A549 (cell line): ENCODE measurements at places on chromosomes 16 and 17.

- no peak for DNase-seq
Measured at GRCh38 chr17:50818921-50819657, 16.3 kb upstream of the WFIKKN2 start.

GRCh38 chr17:77640252-77640651, 318.3 kb upstream of the TNRC6C start:
- DNase-seq: no peak

DNA sequence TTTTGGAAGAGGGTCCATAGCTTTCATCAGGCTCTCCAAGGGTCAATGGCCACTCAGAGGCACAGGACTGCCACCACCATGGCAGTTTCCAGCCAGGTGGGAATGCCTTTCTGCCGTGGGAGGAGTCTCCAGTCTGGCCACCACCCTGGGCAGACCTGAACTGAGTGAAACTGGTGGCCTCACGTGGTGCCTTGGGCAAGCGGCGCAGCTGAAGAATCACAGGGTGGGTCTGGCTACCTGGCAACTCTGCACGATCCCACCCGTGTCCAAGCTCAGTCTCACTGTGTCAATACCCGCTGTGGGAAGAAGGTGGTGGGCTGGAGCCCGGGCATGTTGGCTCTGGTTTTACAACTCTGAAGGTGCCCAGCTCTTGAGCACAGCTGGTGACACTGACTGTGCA, 31.8 kb downstream of the VAC14 start:
- DNase-seq: no peak

GRCh38 chr17:35890774-35891155, 10.6 kb upstream of the CCL5 start:
- DNase-seq: no peak

GRCh38 chr16:84044118-84044488, 1.5 kb upstream of the SLC38A8 start:
- peak; percentile 42 for DNase-seq

- peak; percentile 31 for DNase-seq
Measured at GRCh38 chr17:64146418-64147109, 16.6 kb upstream of the ERN1 start.

DNA sequence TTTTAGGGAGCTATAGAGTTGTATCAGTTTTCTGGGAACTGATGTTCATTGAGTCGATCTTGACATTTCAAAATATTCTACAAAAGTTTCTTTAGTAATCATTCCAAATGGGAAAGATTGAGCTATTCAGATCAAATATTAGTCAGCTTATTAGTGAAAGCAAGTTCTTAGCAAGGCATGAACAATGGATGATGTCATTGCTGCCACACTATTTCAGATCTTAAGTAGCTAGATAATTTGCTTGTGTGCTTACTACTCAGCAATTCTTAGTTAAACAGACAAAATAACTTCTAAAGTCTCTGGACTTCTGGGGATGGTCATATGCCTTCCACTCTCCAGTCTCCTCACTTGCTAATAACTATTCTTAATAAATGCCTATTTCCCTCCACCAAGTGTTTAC, 69.0 kb upstream of the CDH8 start:
- no peak for DNase-seq

DNA sequence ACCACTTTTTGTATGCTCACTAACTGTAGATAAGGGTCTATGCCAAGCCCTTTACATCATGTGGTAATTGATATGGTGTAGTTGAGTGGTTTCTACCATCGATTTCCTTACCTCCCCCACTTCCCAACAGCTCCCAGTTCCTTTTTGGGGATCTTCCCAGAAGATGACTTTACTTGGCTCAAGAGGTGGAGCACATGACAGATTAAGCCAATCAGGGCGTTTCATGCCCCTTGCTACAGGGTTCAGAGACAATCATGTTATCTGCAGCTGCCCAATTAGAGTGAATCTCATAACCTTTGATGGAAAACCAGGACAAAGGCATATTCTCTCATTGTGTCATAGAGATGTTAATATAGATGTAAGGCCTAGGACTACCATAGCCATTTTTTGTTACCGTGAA, 16.2 kb upstream of the BMERB1 start:
- no peak for DNase-seq

DNA sequence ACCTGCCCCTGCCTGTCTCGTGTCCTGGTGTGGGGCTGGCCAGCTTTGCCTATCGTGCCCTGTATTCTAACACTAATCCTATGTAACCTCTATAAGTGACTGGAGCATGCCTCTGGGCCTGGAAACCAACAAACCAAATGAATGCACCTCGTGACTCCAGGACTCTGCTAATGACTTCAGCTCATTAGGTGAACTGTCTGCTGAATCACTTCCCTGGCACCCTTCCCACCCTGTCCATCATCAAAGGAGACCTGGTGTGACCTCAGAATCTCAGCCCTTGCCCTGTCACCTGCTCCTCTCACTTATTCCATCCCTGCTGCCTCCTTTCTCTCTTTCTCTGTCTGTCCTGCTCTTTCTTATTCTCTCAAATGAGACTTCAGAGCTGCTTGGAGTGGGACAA, 322.4 kb downstream of the CBLN1 start:
- no peak for DNase-seq

- no peak for DNase-seq
Measured at GRCh38 chr16:12837291-12837690, 33.6 kb upstream of the CPPED1 start.

DNA sequence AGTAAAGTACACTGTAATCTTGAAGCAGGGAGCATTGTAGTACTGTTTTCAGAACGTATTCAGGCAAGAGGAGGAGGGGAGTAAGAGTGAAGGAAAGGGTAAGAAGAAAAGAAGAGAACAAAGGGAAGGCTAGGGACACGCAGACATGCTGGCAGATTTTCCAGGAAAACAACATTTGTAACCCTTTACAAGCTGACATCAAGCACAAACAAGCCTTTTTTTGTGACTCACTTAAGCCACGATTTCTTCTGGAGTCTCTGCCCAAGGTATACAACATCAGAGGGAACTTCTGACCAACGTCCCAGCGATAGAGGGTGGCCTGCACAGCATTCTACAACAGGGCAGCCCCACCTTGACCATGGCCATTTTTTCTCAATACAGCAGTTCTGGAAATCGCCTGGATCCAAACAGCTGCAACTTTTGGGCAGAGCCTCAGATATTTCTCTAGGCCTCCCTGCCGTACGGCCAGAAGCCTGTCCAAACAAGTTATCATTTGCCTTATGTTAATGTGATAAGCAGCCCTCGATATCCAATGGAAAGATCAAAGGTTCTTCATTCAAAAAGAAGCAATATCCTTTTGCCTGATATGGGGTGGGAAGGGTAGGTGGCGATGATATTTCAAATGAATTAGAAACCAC, 247.3 kb downstream of the ZFHX3 start:
- no peak for DNase-seq

- no peak for DNase-seq
Measured at GRCh38 chr16:10205688-10206087, 23.5 kb upstream of the GRIN2A start.

GRCh38 chr17:38861399-38861843, 7.9 kb upstream of the RPL23 start:
- DNase-seq: peak; percentile 91

- no peak for DNase-seq
Measured at GRCh38 chr17:40828454-40829044, 6.1 kb upstream of the KRT10 start.

DNA sequence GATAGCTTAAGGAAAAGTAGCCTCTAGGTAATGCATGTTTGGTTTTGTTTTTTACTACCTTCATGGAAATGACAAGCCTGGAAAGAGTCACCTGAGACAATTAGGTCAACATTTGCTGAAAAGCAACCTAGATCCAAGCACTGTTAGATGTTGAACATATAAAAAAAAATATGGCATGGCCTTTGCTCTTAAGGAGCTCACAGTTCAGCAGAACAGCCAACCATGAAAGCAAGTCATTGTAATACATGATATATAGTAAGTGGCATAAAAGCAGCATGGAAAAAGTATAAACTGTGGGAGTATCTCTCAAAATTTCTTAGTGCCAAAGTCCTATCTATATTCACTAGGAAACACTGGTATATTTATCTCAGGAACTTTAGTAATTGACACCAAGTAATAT, 31.6 kb downstream of the CFDP1 start:
- DNase-seq: no peak

DNA sequence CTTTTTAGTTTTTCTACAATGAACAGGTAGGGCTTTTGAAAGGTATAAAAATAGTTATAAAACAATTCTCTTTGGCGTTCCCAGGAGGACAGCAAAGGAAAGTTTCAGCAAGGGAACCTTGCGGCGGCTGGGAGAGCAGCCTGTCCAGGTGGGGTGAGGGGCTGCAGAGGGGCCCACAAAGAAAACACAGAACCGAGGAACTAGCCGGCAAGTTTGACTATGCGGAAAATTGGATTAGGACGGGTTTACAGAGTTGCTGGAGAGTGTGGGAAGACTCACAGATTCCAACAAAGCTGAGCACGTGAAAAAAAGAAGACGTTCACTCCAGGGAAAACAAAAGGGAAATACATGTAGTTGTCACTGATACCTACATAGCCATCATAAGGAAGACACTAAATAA, 40.2 kb upstream of the METTL16 start:
- DNase-seq: no peak

- no peak for DNase-seq
Measured at GRCh38 chr16:75062135-75062975, 54.2 kb downstream of the LDHD start.
